ENCODE measurements at places on chromosomes 4 and X.

DNA sequence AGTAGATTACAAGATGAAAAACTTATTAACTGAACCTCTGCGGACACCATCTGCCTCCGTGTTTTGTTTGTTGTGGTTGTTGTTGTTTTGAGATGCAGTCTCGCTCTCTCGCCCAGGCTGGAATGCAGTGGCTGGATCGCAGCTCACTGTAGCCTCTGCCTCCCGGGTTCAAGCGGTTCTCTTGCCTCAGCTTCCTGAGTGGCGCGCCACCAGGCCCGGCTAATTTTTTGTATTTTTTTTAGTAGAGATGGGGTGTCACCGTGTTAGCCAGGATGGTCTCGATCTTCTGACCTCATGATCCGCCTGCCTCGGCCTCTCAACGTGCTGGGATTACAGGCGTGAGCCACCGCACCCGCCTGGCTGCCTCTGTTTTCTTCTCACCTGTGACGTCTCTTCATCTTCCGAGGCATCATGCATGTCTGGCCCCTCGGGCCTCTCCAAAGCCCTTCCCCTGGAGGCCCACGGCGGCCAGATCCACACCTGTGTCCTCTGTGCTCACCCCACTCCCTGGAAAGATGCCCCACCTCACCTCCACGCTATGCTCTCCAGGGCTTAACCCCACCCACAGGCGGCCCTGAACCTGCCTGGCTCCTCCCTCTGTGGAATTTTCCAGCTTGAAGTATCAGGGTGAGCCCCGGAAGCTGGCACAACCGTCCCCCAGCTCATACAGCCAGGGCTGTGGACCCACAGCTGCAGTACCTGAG, 77.0 kb upstream of the MXD4 start:
- no peak for DNase-seq

DNA sequence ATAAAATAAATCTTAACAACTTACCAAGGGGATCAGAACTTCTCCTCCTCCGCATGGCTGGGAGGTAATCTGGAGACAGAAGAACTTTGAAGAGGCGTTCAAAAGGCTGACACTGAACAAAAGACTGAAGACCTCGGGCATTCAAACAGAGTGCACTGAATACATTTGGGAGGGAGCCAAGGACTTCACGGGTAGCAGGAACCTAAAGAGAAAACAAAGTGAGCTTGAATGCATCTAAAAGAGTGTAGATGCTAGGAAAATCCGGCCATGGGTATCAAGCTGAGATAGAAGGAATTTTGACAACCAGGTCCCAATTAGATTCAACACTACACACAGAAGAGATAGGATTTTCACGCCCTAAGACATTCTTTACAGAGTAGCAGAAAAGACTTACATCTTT, 69.6 kb downstream of the HUWE1 start:
- DNase-seq = no peak

- no peak for DNase-seq
These were observed 86.0 kb downstream of the RTL5 start for GRCh38 chrX:72045552-72046277.

DNA sequence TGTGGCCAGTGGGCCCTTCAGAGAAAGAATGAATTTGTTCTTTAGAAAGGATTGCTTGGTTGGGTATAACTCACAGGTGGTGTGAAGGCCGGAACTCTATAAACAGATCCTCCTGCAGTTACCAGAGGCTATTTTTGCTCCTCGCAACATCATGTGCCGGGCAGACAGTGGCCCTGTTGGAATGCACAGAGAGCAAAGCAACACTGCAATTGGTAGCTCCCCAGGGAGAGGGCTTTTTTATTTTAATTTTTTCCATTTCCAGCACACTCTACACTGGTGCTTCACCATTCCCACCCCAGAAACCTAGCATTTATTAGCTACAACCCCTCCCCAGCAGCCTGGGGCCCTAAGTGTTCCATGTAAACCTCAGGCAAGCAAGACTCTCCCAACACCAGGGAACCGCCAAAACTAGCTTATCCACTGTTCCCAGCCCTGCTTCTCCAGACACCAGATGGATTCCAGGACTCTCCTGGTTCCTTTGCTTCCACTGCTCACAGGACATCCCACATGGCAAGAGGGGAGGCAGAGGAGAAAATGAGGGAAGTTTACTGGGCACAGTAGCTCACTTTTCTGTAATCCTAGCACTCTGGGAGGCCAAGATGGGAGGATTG, 75.1 kb upstream of the TMEM164 start:
- no peak for DNase-seq

- no peak for DNase-seq
These were observed 111.7 kb downstream of the STK32B start for GRCh38 chr4:5162909-5163508.

DNA sequence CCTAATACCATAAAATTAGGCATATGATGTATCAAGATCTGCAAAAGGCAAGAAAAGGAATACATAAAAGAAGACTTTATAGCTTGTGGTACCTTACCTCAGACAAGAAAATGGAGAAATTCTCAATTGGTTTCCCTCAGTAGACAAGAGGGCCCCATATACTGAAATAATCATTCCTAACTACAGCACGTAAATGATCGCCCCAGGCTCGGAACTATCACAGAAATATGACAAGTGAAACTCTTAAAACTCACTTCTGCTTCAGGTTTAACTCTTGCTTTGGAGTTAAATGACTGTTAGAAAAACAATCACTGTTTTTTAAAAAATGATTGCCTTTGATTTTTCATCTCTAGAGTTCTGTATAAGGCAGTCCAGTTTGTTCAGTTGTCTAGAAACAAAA, 38.6 kb upstream of the NAP1L5 start:
- no peak for DNase-seq

GRCh38 chr4:26272654-26273615, 47.9 kb upstream of the RBPJ start:
- no peak for DNase-seq

DNA sequence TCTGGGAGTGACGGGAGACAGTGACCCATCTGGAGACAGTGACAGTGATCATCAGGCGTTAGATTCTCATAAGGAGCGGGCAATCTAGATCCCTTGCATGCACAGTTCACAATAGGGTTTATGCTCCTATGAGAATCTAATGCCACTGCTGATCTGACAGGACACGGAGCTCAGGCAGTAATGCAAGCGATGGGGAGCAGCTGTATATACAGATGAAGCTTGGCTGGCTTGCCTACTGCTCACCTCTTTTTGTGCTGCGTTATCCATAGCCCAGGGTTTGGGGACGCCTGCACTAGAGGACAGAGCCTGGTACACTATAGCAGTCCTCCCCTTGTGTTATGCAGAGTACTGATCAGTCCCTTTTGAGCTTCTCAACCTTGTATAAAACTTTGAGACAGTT, 23.5 kb downstream of the NFKB1 start:
- DNase-seq = no peak

- no peak for DNase-seq
These were observed 38.2 kb downstream of the AFF2 start for GRCh38 chrX:148538582-148538981.

DNA sequence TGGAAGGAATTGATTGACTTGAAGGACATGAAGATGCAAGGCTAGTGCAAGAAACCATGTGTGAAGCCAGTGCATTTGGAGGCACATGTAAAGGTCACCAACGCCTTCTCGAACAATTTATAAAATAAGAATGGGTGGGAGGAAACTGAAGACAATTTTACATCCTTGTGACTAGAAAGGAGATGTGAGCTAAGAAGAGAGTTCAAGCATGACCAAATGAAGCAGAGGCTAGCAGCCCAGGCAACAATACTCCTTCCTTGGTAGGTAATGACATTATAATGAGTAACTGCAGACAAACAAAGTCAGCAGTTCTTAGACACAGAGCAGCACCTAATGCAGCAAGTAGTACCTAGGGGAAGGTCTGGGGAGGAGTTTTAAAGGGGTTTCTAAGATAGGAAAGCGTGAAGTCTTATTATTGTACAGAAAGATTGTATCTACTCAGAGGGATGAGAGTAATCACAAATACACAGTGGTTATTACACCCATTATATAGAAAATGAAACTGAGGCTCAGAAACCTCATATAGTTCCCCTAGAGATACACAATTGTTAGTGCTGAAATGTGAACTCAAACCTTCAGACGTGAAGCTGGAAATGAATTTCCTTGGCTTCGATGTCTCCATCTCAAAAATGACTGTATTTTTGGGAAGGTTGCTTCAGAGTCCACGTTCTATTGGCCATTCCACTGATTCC, 56.1 kb downstream of the ATXN3L start:
- no peak for DNase-seq

GRCh38 chr4:186861317-186861716, 137.7 kb upstream of the FAT1 start:
- DNase-seq = no peak

DNA sequence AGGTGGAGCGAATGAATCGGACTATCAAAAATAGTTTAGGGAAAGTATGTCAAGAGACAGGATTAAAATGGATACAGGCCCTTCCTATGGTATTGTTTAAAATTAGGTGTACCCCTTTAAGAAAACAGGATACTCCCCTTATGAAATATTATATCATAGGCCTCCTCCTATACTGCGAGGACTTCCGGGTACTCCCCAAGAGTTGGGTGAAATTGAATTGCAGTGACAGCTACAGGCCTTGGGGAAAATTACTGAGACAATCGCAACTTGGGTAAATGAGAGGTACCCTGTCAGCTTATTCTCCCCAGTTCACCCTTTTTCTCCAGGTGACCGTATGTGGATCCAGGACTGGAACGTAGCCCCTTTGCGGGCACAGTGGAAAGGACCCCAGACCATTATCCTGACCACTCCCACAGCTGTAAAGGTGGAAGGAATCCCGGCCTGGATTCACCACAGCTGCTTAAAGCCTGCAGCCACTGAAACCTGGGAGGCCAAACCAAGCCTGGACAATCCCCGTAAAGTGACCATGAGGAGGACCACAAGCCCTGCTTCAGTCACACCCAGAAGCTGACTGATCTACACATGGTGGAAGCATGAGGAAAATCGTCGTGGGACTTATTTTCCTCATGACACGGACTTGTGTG, 1138.1 kb downstream of the ARAP2 start:
- DNase-seq = no peak

DNA sequence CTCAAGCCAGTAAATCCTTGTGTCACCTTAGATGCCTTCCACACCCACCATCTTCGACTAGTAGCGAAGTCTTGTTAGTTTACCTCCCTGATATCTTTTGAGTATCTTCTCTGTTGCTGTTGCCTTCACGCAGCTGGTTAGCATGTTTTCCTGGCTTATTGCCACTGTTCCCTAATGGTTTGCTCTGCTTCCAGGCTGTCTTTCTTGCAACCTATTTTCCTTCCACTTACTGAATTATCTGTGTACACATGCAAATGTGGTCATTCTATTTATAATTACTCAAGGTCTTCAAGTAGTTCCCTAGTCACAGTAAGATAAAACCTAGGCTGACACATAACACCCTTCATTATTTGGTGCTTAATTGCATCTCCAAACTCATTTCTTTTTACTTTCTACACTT, 89.5 kb downstream of the UGT8 start:
- no peak for DNase-seq
